CD4-positive, alpha-beta T cell (primary cell): ENCODE measurements at places on chromosomes 11 and 22.

DNA sequence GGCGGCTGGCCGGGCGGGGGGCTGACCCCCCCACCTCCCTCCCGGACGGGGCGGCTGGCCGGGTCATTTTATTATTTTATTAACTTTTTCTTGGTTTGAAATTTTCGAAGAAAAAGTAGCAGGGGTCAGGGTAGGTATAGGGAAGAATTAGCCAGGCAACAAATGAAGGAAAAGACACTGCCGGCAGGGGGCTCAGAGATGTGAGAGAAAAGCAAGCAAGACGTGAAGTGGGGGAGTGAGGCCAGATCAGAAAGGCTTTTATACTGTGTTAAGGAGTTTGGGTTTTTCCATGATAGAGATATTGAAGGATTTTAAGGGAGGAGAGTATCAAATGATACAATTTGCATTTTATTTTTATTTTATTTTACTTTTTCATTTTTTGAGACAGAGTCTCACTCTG, 19.0 kb downstream of the RNF214 start:
- DNase-seq: no peak

- no peak for DNase-seq
These were observed 8.3 kb upstream of the FOLR2 start for GRCh38 chr11:72208281-72208680.

DNA sequence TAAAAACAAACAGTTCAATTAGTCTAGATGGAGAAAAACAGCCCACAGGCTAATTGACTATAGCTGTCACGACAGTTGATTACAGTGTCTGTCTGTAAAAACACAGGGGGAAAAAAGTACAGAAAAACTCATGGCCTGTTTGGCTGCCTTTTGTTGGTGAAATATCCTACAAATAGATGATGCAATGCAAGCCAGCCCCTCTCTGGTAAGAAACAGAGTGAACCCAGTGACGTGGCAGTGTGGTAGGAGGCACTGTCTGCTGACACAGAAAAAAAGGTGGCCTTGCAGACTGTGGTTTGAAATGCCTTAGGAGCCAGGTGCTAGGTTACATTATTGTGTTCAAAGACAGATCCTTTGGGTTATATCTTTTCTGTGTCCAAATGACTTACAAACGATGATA, 431.4 kb upstream of the CCDC90B start:
- no peak for DNase-seq

- no peak for DNase-seq
These were observed 26.0 kb downstream of the RPUSD4 start for GRCh38 chr11:126185259-126186024.

- DNase-seq: no peak
These were observed 17.3 kb upstream of the RAB30 start for GRCh38 chr11:83088965-83089364.
